ENCODE measurements at places on chromosomes 2 and 18.

DNA sequence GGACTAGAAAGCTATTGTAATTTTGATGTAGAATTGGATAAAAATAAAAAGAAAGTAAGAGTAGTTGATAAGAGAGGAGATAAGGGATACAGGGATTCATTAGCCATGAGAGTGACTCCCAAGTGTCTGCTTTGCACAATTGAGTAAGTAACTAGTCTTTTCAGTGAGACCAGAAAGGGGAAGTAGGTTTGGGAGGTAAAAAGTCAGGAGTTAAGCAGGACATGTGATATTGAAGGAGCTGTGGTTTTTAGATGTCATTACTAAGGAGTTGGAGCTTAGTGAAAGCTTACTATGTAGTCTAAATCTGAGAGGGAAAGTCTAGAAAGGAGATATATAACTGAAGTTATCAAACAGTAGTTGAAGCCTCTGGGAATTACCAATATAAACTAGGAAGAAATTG is 93.4 kb downstream of the SLC5A7 start:
- no peak for DNase-seq

DNA sequence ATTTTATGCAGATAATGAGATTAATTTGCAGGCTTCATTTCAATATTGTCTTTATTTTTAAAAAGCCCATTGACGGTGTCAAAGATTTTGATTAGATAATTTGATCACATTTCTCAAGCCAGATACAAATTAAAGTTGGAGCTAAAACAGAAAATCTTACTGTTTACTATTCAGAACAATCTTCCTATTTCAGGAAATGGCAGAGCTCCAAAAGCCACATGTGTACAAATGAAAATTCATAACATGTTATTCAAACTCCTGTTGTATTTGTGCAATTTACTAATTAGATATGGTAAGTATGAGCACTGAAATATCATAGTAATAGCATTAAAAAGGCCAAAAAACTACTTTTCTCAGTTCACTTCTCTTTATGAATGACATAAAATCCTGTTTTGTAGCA is 682.9 kb downstream of the KCNJ3 start:
- no peak for DNase-seq

- DNase-seq = no peak
Observed at GRCh38 chr2:100522430-100522829, 40.4 kb upstream of the PDCL3 start.

GRCh38 chr2:67694445-67694844 is 297.3 kb downstream of the ETAA1 start:
- no peak for DNase-seq

- DNase-seq = peak; percentile 91
Observed at GRCh38 chr2:28683100-28683706, 68.4 kb upstream of the PPP1CB start.

DNA sequence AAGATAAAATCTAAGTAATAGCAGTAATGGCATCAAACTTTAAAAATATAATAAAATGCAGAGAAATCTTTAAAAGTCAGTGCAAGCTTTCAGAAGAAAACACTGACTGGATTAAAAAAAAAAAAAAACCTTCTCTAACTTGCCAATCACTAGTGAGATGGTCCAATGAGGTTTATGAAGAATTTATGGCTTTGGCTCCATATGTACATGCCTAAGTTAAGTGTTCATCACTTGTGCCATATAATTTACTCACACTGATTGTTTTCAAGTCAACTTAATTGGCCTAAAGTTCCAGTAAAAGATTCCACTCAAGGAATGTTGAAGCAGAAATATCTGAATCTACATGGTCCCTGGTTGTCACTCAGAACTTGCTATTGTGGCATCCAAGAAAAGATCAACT is 40.7 kb upstream of the RAB27B start:
- DNase-seq = no peak

- peak; percentile 68 for DNase-seq
Observed at GRCh38 chr2:138395565-138396306, 105.8 kb upstream of the SPOPL start.

DNA sequence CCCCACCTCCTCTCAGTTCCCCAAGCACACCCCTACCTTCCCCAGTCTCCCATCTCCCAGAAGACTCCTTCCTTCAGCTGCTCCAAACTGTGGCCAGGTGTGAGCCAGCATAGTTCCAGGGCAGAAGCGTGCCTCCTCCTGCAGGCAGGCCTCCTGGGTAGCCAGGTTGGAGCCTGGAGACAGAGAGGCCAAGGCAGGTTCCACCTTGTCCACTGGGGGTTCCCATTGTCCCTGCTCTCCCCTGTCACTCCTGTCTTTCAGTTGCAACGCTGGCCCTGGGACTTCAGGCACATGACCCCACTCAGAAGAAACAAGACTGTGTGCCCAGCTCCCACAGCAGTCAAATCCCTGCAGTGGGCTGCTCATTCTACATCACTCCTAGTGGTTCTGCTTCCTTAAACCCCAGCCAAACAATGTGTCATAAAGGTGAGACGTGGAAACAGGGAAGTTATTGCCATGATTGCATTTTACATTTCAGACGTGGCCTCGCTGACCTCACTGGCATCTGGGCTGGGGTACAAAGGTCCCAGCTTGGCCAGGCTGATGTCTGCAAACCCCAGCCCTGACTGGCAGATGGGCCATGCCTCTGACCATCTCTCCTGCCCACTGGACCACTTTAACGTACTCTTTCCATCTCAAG is 96.5 kb upstream of the BOD1L2 start:
- DNase-seq = no peak

DNA sequence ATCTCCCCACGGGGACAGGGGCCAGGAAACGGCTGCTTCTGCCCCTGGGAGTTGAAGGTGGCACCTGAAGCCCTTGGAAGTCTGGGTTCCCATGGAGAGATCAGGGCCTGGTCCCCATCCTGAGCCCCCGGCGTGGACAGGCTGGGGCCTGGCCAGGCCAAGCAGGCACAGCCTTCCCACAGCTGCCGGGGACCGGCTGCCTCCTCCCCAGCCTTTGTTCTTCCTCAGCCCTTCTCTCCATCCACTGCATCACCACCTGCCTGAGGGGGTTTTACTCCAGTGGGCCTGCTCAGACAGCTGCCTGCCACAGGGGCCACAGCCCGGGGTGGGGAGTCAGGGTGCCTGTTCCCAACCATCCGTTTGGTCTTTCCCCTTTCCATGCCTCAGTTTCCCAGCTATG is 187.7 kb downstream of the INHBB start:
- no peak for DNase-seq

- no peak for DNase-seq
Observed at GRCh38 chr2:201931475-201931874, 102.2 kb upstream of the FZD7 start.

- no peak for DNase-seq
Observed at GRCh38 chr2:64120928-64121327, 23.3 kb downstream of the PELI1 start.

GRCh38 chr2:168456521-168457189 is 583 bp downstream of the CERS6 start:
- peak; percentile 26 for DNase-seq

- no peak for DNase-seq
Observed at GRCh38 chr2:100270381-100271146, 51.7 kb downstream of the LONRF2 start.

GRCh38 chr2:68698567-68699377 is 35.8 kb upstream of the ARHGAP25 start:
- DNase-seq = no peak

DNA sequence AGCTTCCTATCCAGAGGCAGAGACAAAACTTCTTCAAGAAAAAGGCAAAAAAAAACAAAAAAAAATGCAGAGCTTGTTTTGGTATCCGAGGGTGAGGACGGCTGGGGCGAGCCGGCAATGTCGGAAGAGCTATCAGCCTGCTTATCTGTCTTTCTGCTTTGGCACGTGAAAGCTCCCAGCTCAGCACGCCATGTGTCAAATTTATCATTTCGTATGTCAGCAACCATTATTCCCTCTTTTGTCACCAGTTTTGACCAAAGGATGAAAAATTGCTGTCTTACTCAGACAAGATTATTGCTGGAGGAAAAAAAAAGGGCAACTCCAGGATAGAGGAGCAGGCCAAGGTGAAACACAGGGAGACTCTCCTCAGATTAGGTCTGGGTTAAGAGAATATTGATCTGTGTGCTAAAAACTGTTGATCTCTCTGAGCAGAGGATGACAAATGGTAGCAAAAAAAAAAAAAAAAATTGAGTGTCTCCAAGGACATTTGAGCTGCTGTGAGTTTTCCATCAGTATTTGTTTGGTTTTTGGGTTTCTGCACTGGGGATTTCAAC is 532.0 kb upstream of the POU3F3 start:
- no peak for DNase-seq

DNA sequence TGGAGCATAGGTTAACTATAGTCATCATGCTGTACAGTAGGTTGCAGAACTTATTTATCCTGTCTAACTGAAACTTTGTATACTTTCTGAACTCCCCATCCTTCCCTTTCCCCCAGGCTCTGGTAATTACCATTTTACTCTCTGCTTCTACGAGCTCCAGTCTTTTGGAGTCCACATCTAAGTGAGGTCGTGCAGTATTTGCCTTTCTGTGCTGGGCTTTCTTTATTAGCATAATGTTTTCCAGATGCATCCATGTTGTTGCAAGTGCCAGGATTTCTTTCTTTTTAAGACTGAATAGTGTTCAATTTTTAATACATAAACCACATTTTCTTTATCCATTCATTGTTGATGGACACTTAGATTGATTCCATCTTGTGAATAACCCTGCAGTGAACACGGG is 464.1 kb downstream of the TGIF1 start:
- DNase-seq = no peak

DNA sequence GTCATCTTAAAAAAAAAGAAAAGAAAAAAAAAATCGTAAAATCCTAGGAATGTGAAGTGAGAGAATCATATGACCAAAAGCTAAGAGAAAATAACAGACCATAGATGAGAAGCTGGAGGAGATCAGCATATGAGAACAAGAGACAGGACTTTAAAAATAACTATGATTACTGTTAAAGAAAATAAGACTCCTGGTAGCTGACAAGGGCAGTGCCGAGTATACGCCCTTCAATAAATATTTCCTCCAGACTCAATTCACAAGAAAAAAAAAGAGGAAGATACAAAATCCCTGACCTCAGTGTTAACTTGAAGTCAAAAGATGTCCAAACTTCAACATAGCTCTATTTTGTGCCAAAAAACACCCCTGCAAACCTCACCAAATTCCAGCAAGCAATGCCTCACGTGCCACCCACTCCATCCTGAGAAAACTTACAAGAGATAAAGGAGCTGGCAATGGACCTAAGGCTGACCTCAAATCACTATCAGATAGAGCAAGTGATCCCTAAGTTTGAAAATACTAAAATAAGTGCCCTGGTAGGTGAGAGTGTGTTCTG is 817.2 kb downstream of the SOCS6 start:
- DNase-seq = peak; percentile 16

GRCh38 chr2:9057939-9058761 is 54.7 kb upstream of the MBOAT2 start:
- peak; percentile 80 for DNase-seq

- no peak for DNase-seq
Observed at GRCh38 chr2:190701586-190701985, 52.7 kb downstream of the NAB1 start.

GRCh38 chr2:199216253-199216652 is 241.5 kb downstream of the SATB2 start:
- no peak for DNase-seq

DNA sequence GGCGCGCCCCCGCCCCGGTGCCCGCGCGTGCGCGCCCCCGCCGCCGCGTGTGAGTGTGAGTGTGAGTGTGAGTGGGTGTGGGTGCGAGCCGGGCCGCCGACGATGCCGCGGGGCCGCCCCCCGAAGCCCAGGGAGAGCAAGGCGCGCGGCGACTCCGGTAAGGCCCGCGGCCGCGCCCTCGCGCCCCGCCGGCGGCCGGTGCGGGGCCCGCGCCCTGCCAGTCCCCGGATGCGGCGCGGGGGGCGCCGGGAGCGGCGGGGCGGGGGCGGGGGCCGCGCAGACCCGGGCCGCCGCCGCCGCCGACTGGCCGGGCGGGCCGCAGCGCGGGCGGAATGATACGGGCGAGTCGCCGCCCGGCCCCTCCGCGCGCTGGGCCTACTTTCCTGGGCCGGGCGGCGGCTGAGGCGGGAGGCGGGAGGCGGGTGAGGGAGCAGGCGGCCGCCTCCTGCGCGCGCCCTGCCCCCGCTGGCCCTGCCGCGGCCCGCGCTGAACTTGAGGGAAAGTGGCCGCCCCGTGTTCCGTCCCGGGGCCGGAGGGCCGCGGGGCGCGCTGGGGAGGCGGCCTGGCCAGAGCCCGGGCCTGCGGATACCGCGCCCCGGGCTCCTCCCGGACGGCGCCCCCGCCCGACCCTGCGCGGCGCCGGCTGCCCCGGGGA is at the start of gene ZNF236:
TSS of gene ZNF236 (plus strand) at position 52 of the 655 bp plus-strand sequence. CDS start at position 103, 51 bp downstream.
- peak; percentile 83 for DNase-seq

DNA sequence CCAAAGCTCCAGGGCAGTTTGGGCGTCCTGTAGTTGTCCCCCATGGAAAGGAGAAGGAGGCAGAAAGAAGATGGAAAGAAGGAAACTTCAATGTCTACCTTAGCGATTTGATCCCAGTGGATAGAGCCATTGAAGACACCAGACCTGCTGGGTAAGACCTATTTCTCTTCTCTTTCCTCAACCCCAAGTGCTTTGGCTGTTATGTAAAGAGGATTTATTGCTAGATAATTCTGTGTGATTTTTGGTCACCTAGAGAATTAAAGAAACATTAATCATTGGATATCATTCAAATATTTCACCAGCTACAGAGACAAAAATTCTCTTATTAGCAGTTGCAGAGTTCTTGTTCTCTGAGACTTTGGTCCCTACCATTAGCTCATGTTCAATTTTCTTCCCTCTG is 1.9 kb downstream of the GALNT5 start:
- DNase-seq = no peak

- DNase-seq = no peak
Observed at GRCh38 chr2:103402944-103403343, 641.1 kb downstream of the TMEM182 start.

- DNase-seq = no peak
Observed at GRCh38 chr2:41123341-41123740, 671.5 kb upstream of the SLC8A1 start.

GRCh38 chr18:13800505-13801259 is 23.3 kb upstream of the MC5R start:
- peak; percentile 37 for DNase-seq

DNA sequence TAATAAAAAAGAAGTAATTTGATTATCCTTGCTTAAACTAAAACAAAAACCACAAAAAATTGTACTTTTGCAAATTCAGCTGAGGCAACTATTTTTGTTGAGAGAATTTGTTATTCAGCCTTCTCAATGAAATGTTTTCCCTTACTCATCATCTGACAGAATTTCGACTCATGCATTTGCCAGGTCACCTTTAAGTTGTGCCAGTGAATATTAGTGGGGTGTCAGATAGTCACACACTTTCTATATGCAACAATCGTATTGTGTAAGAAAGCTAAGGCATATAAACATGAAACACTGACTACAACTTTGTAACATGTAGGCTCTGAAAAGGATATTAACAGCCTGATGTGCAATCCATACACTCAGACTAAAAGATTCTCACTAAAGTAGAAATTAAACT is 1653.1 kb upstream of the SLC39A10 start:
- DNase-seq = no peak

DNA sequence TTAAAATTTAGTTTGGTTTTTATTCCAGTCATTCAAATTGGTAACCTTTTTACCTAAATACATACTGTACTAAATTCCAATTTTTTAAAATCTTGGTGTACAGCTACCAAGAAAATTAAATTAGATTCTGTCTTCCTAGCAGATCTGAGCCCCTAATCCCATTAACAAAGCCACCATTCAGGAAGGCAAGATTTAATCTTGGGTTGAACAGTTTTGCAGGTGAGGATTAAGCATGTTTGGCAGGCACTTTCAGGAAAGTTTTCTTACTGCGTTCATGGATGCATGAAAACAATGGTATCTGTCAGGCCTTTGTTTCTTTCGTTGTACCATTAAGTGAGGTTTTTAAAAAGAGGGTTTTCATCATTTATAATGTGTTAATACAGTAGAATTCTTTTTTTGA is 32.8 kb downstream of the ITPRID2 start:
- no peak for DNase-seq
